ENCODE measurements at places on chromosomes 16 and 17.

DNA sequence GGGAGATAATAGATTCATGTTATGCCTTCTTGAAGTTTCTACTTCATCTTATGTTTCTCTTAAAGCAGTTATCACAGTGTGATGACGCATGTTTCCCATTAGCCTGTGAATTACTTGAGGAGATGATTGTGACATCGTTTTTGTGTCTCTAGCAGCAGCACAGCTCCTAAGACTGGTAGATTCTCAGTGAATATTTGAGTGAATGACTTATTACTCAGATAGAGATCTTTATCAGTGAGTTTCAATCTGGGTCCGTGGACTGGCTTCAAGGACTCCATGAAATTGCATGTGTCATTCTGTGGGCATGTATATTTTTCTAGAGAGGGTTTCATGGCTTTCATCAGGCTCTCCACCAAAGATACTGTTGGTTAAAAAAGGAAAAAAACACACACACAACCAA is 29.9 kb downstream of the YPEL2 start:
- no peak for DNase-seq

- no peak for DNase-seq
Measured at GRCh38 chr16:4317532-4318450, 1.9 kb downstream of the GLIS2 start.

GRCh38 chr17:76870377-76870714 is 2.1 kb downstream of the MGAT5B start:
- no peak for DNase-seq

GRCh38 chr16:84027625-84028024 is 15.0 kb downstream of the SLC38A8 start:
- no peak for DNase-seq

GRCh38 chr17:19371259-19372010 is 6.9 kb upstream of the MAPK7 start:
- DNase-seq: no peak

GRCh38 chr17:37818689-37819088 is 73.8 kb upstream of the HNF1B start:
- DNase-seq: no peak

- no peak for DNase-seq
Measured at GRCh38 chr17:81566461-81567126, 14.4 kb upstream of the FAAP100 start.

- no peak for DNase-seq
Measured at GRCh38 chr17:70352834-70353233, 183.5 kb downstream of the KCNJ2 start.

- DNase-seq: peak; percentile 40
Measured at GRCh38 chr17:50952889-50953288, 86.7 kb upstream of the TOB1 start.
